ENCODE measurements at places on chromosomes 2 and 18.
A peak's percentile ranks its signal among the peaks of the same experiment; 100 is the strongest.

DNA sequence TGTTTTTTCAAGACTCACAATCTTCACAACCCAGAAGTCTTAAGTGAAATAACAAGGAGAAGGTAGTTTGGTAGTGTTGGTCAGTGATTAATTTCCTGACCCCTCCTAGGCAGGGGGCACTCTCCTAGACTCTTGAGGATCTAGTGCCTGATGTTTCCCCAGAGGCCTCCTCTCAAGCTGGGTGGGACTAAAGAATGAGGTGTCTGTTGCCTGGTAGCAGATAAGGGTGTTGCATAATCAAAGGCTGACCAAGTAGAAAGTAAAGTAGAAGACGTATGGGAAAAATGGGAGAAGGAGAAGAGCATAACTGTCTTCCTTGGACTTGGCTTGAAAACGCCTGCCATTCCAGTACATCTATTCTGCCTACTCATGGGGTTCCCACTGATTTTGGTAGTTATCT lies 37.8 kb downstream of the VIT start:
- DNase-seq = no peak

- DNase-seq = no peak
Observed at GRCh38 chr2:14923820-14924580, 291.5 kb downstream of the LRATD1 start.

DNA sequence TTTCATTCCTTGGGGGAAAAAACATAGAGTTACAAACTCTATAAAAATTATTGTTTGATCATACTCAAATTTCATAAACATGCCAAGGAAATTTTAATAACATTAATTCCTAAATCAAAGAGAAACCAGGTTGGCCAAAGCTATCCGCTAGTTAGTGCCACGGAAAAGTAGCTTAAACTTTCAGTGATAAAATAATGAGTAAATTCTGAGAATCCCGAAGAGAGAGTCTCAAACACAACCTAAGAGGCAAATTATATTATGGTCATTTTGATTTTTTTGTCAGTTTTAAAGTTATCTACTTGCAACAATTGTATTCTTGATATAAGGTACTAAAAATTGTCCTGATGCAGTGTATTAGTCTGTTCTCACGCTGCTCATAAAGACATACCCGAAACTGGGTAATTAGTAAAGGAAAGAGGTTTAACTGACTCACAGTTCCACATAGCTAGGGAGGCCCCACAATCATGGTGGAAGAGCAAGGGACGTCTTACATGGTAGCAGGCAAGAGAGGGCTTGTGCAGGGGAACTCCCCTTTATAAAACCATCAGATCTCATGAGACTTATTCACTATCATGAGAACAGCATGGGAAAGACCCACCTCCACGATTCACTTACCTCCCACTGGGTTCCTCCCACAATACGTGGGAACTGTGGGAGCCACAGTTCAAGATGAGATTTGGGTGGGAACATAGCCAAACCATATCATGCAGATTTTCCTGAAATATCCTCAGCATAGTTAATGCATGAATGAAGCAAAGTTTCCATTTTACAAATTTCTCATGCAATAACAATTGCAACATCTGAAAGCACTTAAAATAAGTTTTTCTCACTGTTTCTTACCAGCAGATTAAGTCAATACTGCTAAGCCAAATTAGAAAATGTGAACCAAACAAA lies 205.9 kb upstream of the STK17B start:
- DNase-seq = peak; percentile 38

- DNase-seq = no peak
Observed at GRCh38 chr2:157820193-157820592, 55.9 kb downstream of the ACVR1 start.

Data from stimulated activated naive CD8-positive, alpha-beta T cell treated with anti-CD3 and anti-CD28 coated beads, Interleukin-15, Interleukin-2, amounts not matched to agents 100 U/mL and 50 U/mL, for 24 hours (primary cell).